ENCODE measurements at places on chromosomes 4 and X.
A peak's percentile ranks its signal among the peaks of the same experiment; 100 is the strongest.

- DNase-seq, result no peak
These were observed 5.2 kb upstream of the RBMXL3 start for GRCh38 chrX:115183980-115184379.

GRCh38 chr4:125168531-125168930, 146.2 kb upstream of the FAT4 start:
- DNase-seq, result no peak

- DNase-seq, result no peak
These were observed 120.4 kb downstream of the CHIC1 start for GRCh38 chrX:73683236-73683859.

DNA sequence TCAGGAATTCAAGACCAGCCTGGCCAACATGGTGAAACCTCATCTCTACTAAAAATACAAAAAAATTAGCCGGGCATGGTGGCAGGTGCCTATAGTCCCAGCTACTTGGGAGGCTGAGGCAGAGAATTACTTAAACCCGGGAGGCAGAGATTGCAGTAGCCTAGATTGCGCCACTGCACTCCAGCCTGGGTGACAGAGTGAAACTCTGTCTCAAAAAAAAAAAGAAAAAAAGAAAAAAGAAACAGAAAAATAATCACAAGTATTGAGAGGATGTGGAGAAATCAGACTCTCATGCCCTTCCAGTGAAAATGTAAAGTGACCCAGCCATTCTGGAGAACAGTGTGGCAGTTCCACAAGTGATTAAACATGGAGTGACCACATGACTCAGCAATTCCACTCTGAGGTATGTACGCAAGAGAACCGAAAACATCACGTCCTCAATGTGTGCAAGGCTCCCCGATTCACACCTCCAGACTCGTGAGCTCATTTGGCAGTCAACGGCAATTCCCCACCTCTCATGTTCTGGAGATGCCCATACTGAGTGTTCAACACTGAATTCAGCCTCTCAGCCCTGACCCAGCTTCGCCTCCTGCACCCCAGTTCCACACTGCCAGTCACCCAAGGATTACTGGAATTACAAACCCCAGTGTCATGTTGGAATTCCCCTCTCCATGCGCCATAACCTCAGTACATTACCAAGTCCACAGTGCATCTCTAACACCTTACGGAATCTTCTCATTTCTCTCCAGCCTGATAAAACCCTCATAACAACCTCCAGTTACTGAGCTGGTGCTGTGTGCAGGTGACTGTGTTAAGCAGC, 21.1 kb downstream of the ACOX3 start:
- DNase-seq, result no peak

- DNase-seq, result no peak
These were observed 142.4 kb upstream of the CPXCR1 start for GRCh38 chrX:88604433-88605221.

DNA sequence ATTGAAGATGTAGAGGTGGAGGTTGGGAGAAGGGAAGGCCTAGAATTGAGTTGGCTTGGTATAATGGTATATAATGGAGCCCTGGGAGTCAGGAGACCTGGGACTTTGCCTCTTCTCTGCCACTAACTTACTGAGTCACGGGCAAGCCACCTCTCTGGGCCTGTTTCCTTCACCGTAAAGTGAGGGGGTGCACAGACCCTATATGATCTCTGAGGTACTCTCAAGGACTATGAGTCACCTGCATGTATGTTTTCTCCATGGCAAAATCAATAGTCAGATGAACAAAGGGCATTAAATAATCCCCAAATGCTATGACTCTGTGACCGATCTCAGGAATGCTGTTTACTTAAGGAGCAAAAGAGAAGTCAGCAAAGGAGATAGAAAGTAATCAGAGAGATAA, 5.1 kb downstream of the P2RY4 start:
- DNase-seq, result no peak

GRCh38 chrX:140912606-140913005, 89.8 kb upstream of the SPANXB1 start:
- no peak for DNase-seq

DNA sequence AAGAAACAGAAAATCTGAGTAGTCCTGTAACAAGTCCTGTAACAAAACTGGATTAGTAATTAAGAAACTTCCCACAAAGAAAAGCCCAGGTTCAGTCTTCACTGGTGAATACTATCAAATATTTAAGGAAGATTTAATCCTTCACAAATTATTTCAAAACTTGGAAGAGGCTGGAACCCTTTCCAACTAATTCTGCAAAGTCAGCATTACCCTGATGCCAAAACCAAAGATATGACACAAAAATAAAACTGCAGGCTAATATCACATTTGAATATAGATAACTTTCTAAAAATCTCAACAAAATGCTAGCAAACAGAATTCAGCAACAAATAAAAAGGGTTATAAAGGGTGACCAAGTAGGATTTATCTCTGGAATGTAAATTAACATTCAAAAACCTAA, 80.5 kb downstream of the AR start:
- DNase-seq, result no peak

DNA sequence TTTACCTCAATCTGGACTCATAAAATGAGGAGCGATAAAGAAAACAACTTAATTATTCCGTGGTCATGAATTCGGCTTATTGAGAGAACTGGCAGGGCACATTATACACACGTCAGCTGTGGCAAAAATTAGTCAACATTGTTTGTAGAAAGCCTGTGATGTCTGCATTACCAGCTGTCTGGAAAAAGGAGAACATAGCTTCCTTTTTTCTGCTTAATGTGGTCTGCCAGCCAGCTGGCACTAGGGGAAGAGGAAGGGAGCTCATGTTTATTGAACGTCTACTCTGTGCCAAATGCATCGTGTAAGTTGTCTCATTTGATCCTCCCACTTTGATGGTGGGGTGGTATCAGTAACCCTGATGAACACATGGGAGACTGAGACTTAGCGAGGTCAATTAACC, 367.6 kb downstream of the ARHGAP24 start:
- DNase-seq, result no peak

DNA sequence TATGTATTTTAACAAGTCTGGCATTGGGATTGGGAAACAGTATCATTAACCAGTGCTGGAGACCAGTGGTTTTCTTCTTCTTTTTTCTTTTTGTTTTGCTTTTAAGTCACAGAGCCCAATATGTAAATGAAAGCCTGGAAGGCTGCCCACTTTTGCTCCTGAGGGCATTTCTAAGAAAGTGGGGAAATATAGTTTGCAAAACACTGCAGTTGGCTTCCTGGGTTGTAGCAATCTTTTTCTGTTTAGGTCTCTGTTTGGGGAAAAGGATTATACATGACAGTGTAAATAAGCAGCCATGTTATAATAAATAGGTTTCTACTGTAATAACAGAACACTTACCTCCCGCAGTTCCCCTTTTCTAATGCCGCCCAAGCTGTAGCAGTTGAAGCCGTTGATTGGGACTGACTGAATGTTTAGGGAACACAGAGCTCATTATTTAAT, 105.5 kb downstream of the TMEM164 start:
- DNase-seq, result no peak

DNA sequence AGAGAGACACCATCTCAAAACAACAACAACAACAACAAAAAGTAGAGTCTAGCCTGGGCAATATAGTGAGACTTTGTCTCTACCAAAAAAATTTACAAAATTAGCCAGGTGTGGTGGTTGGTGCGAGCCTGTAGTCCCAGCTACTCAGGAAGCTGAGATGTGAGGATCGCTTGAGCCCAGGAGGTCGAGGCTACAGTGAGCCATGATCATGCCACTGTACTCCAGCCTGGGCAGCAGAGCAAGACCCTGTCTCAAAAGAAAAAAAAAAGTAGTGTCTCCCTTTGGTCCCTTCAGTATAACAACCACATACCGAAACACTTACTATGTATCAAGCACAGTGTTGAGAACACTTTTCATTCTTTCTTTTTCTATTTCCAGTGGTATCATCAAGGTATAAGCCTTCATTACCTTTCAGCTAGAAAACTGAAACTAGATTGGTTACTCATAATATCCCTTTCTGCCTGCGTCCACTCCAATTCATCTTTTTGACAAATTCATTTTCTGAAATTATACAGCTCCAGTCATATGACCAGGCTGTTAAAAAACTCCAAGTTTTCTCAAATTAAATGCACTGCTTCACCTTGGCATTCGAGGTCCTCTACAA, 54.1 kb downstream of the RPS6KA3 start:
- no peak for DNase-seq

GRCh38 chrX:83469551-83469950, 38.5 kb upstream of the POU3F4 start:
- DNase-seq, result no peak

GRCh38 chr4:41456559-41457101, 81.3 kb upstream of the LIMCH1 start:
- DNase-seq, result no peak

GRCh38 chr4:168612450-168613135, 115.7 kb downstream of the PALLD start:
- DNase-seq, result no peak

DNA sequence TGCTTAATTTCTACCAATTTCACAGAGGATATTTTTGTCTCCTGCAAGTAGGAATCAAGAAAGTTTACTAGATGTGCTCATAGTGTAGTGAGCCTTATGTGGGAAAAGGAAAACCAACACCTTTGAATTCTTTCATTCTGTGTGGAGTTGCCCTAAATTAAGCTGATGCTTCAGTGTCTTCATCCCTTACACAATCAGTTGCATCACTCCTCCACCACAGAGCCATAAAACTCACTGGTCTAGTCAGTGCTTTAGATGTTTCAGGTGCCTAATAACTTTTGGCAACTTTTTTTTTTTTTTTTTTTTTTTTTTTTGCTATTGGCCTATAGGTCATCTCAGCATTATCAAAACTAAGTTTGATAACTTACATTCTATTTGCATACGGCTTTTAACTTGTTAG, 41.5 kb downstream of the HHIP start:
- DNase-seq, result no peak

GRCh38 chr4:160175064-160175643, 1072.3 kb downstream of the RAPGEF2 start:
- DNase-seq, result no peak

DNA sequence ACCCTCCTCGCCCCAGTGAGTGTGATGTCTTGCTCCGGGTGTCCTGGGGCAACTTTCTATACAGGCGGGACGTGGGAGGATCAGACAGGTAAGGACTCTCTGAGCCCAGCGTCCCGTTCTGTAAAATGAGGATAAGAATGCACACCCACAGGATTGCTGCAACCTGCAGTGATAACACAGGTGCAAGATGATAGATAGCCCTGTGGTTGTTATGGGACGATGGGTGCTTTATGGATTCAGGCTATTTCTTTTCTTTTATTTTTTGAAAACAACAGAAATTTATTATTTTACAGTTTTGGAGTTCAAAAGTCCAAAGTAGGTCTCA, 28.6 kb downstream of the BEX3 start:
- DNase-seq, result no peak

GRCh38 chrX:118726396-118726795, 1.0 kb upstream of the IL13RA1 start:
- no peak for DNase-seq

- peak; percentile 67 for DNase-seq
These were observed 223.1 kb upstream of the FAT1 start for GRCh38 chr4:186946682-186947294.

DNA sequence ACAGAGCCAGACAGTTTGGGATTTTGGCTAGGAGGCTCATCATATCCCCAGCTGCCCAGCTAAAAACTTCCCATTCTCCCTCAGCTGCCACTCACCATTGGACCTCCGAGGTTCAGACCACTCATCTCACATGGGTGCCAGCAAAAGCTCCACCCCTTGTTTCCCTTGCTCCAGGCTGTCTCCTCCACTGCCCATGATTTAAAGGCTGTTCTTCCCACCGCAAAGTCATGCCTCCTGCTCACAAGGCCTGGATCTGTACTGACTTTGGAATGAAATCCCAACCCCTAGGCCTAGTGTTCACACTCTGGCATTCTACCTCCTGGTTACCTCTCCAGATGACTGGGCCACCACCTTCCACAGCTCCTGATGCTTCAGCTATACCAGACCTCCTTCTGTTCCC, 142.2 kb upstream of the EOLA2 start:
- DNase-seq, result no peak

DNA sequence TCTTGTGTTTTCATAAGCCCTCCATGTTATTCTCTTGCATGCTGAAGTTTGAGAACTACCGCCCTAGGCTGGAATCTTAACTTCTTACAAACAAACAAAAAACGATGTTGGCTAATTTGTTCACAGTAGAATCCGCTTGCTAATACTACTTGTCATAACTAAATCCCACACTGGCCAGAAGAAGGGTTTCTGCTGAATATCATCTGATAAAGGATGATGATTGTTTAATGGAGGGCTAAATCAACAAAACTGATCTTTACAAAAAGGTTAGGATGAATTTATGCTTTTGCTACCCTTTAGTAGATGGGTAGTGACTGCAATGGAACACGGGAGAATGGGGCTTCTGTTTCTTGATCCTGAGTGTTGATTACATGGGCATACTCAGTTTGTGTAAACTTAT, 42.3 kb downstream of the SPATA4 start:
- no peak for DNase-seq

DNA sequence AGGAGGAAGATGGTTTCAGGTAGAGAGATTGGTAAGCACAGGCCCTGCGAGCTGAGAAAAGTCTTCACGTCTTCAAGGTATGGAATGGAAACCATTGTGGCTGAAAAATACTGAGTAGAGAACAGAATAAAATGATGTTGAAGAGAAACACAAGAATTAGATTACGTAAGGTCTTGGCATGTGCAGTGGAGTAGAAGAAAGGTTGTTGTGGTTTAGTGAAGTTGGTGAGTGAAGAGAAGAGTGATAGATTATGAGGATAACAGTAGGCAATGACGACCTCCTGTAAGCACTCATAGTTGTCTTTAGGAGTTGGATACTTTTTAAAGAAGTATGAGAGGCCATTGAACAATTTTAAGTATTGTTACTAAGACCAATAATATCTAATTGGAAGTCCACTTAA, 642.6 kb downstream of the PCDH7 start:
- no peak for DNase-seq

- DNase-seq, result no peak
These were observed 83.7 kb downstream of the NAT8L start for GRCh38 chr4:2142630-2143427.

DNA sequence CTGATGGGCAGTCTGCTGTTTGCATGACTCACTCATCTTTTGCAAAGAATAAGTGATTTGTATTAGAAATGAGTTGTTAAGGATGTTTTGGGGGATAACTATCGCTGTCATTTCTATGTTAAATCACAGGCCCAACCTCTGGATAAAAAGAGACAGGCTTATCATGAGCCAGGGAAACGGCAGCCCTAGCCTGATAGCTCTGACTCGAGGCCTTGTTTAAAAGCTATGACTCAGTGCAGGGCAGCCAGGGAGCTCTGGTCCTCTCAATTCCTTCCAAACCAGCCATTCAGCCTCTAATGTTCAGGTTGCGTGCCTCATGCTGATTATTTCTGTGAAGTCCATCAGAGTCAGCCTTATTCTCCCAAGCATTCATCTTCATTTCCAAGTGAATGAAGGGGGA, 305.9 kb upstream of the HAND2 start:
- DNase-seq, result no peak

DNA sequence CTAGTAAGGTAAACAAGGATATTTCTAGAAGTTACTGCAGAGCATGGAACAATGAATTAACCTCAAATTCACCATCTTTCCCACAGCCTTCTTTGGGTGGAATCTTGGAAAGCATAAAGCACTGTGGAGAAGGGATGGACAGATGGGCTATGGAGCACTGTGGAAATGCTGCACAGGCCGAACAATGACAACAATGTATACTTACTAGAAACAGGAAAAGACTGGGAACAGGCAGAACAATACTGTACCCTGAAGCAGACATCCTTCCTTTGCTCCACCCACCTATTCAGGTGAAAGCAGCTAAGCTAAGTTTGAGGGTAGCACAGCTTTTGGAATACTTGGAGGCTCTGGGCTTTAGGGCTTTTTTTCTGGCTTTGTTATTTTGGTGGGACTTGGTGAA, 250.6 kb upstream of the KLF8 start:
- DNase-seq, result no peak

- DNase-seq, result no peak
These were observed 6.3 kb upstream of the USP53 start for GRCh38 chr4:119206178-119206577.

Data from NCI-H526 treated with DMSO at 0.1 percent for 48 hours (cell line).